Stimulated activated CD8-positive, alpha-beta memory T cell treated with anti-CD3 and anti-CD28 coated beads, Interleukin-4, amount 100 ng/mL, for 4 hours (primary cell): ENCODE measurements at places on chromosomes 2 and 18.
A peak's percentile ranks its signal among the peaks of the same experiment; 100 is the strongest.

- DNase-seq, result no peak
Observed at GRCh38 chr2:55809875-55810621, 113.5 kb downstream of the EFEMP1 start.

GRCh38 chr2:144859716-144860115 is 339.8 kb upstream of the ZEB2 start:
- DNase-seq, result no peak

GRCh38 chr2:144439993-144440392 is 79.9 kb downstream of the ZEB2 start:
- DNase-seq, result no peak

DNA sequence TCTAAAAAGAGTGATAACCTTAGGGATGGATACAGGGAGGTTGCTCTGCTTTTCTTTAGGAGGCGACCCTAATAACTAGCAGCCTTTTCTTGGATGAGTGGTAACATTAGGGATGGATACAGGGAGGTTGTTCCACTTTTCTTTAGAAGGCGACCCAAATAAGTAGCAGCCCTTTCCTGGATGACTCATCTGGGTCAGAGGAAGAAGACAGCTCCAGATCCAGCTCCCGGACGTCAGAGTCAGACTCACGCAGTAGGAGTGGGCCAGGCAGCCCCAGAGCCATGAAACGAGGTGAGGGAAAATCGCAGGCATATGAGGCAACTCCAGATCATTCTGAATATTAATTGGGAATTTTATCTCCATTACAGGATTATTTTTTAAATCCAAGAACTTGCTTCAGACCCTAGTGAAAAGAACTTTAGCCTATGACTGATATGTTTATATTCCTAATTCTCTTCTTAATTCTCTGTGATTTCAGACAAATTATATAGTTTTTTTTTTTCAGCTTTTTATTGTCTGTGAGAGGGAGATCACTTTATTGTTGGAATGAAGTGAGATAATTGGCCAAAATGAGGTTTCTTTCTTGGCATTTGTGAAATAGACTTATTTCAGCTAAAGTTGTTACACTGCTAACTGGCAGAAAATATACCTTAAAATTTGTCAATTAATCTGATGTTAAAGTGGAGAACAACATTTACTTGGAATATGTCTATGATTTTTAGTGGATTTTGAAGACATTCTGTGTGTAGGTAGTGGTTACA is 31.2 kb upstream of the C1GALT1C1L start:
- DNase-seq, result no peak

GRCh38 chr2:102166189-102166845 is 20.5 kb upstream of the IL1RL2 start:
- DNase-seq, result no peak

DNA sequence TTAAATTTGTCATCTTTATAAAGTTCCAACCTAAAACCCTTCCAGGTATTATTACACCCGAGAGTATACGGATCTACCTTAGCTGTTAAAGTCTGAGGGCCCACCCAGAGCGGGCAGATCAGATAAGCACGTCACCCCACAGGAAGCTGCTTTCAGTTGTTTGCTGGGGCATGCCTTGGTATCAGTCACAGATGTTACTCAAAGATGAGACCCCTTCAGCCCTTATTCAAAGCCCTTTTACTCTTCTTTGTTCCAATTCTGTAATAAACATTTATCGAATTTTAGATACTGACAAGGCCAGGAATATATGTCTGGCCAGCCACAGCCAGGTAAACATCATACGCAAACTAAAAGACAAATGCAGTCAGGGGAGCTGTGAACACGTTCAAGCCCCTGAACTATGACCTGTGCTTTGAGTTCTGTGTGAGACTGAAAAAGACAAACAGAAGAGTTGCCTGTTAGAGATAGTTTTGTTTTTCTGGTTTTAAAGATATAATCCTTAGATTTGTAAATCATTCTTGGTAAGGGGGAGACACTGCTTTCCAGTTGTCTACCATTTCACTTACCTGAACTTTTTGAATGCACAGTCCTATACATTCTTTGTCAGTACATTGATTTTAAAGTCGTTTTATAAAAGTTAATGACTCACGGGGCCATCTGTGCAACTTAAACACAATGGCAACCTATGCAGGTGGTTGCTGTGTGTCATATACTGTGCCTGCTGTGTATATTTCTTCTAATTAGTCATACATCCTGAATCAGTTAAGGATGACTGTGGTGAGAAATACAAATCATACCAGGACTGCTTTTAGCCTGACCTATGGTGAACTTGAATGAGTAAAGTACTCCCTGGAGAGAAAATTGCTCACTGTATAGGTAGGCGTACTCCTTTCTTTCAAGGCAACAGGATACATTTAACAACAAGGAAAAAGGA is 100.5 kb upstream of the ITPRID2 start:
- DNase-seq, result no peak

GRCh38 chr2:180872255-180872654 is 108.2 kb upstream of the UBE2E3 start:
- no peak for DNase-seq

DNA sequence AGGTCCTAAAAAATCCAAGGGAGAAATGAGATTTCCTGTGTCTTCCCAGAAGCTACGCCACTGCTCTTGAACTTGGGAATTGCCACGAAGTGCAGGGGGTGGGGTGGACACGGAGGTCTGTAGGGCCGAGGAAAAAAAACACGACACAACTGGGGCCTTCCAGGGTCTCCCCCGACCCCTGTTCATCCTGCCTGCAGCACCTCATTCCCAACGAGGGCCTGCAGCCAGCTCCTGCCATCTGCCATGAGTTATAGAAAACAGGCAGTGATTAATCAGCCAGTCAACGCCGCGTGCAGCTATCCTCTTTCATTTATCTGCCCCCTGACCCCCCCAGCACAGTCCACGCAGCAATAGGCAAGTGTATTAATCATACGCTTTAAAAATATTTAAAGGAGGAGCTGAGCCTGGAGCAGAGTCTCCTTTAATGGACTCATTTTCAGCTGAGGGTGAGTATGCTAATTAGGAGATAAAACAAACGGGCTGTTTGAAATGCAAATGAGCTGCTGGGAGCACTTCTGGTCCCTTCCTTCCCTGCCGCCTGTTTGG is 209.9 kb downstream of the TFCP2L1 start:
- DNase-seq, result no peak

- no peak for DNase-seq
Observed at GRCh38 chr2:98935111-98935770, 784 bp downstream of the CRACDL start.

DNA sequence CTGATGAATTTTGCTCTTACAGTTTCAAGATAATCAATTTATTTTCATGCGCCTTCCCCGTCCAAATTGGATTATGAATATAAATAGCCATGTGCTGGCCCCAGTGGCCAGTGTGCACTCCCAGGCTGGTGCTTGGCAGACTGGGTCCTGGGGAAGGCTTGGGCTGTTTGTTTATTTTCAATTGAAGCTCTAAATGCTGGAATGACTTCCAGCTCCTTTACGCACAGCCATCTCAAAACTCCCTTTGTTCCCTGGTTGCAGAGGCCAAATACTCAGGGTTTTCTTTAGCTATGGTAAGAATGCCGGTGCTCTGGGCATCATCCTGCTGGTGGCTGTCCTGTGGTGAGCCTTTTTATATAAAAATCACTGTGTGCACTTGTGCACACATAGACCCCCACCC is 131.5 kb downstream of the PRKCE start:
- no peak for DNase-seq

DNA sequence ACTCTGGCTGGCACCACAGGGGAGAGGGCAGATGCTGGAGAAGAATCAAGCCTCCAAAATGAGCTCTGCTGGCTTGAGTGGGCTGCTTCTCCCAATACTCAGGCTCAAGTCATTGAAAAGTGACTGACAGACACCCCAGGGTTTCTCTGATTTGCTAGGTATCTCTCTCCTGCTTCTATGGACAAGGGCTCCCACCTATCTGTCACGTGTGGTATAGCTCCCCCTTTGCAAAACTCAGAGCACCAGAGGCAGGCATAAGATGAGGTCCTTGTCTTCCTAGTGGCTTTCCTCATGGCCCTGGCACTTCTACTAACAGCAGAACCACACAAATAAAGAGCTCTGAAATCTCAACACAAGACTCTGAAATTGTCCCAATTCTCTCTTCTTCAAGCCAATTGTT is 105.2 kb downstream of the GALNT14 start:
- no peak for DNase-seq

GRCh38 chr2:176205126-176205525 is 16.7 kb downstream of the HOXD1 start:
- no peak for DNase-seq

DNA sequence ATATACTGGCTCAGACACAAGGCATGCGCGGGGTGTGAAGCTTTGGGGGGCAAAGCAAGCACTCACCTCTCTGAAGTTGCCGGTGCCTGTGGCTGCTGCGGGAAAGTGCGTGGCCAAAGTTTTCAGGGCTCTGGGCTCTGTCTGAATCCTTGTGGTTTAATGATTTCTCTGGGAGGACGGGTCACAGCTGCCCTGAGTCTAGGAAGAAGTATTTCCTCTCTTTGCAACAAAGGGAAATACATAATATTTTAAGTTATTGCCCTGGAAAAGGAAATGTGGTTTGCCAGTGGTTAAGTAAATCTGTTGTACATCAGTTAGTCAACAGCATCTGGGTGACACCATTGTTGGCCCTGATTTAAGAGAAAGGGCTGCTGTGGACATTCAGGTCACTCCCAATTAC is 56.7 kb upstream of the ZDBF2 start:
- DNase-seq, result no peak

- no peak for DNase-seq
Observed at GRCh38 chr18:50341443-50341842, 33.4 kb upstream of the SKA1 start.

- DNase-seq, result no peak
Observed at GRCh38 chr18:10232062-10232461, 222.4 kb upstream of the APCDD1 start.

GRCh38 chr2:74653589-74653984 is 460 bp upstream of the SEMA4F start:
- DNase-seq, result no peak

- DNase-seq, result no peak
Observed at GRCh38 chr18:59446012-59446411, 86.9 kb upstream of the LMAN1 start.

- no peak for DNase-seq
Observed at GRCh38 chr18:39751161-39751560, 2185.6 kb upstream of the CELF4 start.

DNA sequence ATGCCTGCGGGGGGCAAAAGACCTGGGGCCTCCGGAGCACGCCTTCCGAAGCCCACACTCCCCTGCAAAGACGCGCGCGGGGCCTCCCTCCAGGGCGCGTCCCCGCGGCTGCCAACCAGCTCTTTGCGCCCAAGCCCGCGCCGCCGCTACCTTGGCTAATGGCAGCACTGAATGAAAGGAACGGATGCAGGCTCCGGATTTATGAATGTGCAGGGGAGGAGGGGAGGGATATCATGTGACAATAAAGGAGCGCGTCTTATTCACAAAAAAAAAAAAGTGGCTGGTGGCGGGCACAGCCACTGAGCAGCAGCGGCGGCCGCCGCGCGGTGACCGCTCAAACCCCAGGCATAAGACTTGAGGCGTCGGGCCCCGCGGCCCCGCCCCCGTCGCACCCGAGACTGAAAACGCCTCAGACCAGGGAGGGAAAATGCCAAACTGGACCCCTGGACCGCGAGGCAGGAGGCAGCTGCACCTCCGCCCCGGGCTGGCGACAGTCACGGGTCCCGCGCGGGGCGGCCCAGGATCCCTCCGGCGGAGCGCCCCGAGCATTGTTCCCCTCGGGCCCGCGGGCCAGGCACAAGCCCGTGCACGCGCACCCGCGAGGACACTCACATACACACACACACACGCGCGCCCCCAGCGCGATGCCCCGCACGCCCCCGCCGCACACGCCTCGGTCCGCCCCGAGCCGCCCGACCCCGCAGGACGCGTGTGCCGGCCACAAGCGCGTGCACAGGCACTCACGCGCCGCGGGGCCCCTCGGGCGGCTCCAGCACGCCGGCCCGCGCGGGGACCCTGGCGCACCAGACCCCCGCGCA is 1.6 kb downstream of the SPRED2 start:
- peak; percentile 50 for DNase-seq

DNA sequence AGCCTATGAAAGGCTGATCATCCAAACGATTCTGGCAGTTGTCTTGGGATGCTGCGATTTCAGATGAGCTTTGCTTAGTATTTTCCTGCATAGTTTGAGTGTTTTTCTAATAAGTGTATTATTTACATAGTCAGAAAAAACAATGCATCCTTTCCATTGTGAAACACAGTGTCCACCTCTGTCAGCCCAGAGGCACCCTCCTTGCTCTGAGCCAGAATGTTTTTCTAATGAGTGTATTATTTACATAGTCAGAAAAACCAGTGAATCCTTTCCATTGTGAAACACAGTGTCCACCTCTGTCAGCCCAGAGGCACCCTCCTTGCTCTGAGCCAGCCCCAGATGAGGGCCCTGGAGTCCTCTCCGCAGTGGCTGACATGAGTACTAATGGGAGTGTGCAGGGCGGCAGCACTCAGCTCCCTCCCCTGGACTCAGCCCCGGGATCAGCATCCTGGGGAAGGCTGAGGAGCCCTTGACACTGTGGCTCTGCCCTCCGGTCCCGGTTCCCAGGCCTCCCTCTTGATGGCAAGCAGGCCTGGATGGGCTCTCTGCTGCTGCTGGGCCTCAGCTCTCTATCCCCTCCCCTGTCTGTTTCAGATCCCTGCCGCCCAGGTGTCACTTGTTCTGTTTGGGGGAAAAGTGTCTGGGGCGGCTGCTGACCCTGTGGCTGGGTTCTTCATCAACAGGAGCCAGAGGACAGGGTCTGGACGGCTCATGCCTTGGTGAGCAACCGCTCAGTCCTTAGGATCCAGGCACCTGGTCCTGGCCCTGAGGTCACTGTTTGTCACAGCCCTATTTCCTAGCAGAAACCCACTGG is 5.9 kb downstream of the MFSD2B start:
- no peak for DNase-seq

GRCh38 chr2:36059691-36060090 is 295.9 kb upstream of the CRIM1 start:
- no peak for DNase-seq

DNA sequence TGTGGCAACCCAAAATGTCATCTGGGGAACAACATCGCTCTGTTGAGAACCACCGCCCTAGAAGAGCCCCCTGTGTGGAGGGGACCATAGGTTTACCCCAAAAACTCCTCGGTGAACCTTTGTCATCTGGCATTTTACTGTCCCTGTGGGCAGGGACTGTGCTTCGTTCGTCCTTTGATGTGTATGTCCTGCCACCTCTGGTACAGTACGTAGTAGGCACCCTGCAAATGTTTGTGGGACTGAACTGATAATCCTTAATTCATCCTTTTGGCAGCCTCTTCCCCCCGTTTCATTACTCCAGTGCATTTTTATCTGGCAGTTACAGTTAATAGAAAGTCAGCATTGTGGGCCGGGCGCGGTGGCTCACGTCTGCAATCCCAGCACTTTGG is 728 bp downstream of the NAPG start:
- no peak for DNase-seq

GRCh38 chr2:65722028-65722778 is 289.8 kb upstream of the SPRED2 start:
- DNase-seq, result no peak

DNA sequence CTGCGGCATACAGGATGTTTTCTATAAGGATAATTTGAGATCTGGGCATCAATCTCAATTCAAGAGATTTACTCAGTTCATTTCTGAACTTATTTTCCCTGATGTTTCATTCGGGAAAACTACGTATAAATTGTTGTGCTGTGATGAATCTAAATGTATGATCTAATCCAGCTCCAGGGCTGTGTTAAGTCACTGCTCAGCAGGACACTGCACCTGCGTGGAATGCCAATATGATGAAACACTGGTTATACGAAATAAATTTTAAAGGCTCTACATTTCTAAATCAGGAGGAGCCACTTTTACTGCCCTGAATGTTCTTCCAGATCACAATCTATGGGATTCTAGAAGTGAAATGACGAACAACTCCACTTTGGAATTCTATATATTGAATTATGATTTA is 259.0 kb downstream of the HNMT start:
- no peak for DNase-seq

- DNase-seq, result no peak
Observed at GRCh38 chr2:230205721-230206120, 14.1 kb downstream of the SP110 start.
